ENCODE measurements at places on chromosomes 4 and X.

DNA sequence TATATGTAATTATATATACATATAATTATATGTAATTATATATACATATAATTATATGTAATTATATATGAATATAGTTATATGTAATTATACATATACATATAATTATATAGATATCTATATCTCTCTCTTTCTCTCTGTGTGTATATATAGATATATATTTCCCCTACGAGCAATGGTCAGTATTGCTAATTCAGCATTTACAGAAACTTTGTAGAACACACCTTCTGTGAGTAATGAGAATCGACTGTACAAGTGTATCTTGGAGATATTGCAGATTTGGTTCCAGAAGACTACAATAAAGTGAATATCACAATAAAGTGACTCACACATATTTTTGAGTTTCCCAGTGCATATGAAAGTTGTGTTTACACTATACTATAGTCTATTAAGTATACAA is 33.7 kb downstream of the GALNTL6 start:
- no peak for DNase-seq

- no peak for DNase-seq
Measured at GRCh38 chr4:57303012-57303751, 193.0 kb upstream of the IGFBP7 start.

DNA sequence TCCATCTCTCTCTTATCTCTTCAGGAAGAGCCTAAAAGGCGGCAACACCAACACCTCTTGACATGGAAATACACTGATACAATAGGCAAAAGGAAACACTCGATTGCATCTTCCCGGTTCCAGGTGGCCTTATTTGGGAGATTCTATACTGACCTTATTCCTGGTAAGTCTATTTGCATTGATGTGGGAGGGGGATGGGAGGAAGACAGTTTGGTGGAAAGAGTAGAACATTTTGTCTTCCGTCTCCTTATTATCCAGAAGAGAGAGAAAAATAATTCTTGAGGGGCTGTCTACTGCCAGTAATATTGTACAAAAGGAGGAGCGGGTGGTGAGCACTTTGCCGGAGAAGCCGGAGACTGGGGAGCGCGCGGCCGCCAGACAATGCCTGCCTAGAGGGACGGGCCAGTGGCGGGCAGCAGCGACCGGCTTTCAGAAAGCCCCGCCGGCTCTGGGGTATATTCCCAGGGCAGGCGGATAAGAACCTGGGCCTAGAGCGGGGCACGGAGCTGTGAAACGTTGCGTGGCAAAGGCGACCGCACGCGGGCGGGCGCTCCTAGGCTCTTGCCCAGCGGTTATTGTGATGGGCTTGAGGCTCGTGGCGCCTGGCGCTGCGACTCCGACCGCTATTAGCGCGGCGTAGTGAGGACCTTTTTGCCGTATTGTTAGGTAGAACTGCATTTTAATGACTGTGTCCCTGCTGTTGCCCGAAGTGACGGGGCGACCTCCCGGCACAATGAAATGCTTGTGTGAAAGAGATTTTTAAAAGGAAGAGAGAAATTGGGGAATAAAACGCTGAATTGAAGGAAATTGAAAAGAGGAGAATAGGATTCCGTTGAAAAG is 518 bp downstream of the PRDM8 start:
- DNase-seq = no peak

DNA sequence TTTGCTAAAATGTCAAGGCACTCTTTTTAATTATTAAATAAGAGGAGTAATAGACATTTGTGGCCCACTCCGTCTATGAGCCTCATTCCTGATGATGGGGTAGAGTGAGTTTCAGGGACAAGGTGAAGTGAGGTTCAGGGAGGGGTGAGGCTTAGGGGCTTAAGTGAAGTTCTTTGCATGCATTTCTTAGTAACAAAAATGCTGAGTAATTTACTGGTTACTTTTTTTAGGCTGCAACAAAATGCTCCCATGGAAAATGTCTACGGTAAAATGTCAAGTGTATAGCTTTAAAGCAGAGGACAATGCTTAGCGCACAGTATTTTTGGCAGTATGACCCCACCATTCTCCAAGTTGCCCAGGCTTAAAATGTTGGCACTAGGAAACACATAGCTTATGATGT is 2.0 kb upstream of the USO1 start:
- DNase-seq = no peak

- DNase-seq = no peak
Measured at GRCh38 chr4:106208481-106209460, 107.2 kb downstream of the TBCK start.

DNA sequence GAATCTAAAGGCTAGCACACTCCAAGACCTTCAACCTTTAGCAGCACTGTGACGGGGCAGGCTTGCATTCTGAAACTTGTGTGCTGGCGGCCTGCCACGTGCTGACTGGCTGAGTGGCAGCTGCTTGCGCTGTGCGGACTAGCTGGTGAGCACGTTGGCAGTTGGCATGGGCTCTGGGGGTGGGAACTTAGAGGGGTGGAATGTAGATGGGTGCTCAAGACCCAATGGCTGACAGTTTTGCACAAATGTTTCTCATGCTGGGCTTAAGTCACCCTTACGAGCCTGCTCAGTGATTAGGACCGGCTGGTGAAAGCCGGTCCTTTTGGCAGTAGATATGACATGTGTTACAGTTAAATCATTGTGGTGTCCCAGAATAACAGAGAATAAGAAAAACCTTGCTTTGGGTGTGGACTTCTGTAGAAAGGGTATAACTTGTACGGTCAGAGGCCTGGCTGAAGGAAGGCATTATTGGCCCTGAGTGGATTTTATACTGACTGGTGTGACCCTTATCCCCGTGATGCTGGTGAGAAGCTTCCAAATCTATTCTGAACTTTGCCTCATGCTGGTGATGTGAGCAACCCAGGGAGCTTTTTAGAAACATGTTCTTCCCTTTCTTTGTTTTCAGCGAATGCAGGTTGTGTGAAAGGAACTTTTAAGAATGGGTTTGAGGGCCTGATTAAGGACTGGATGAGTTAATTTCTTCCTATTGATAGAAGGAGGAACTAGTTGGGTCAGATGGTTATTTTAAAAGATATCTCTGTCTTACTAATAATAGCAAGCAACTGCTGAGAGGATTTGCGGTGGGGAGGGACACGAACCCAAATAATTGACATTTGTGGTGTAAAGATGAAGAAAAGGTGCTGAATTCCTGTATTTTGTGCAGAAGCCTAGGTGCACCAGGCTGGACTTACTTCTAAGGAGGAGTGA is 107.4 kb upstream of the SLC4A4 start:
- no peak for DNase-seq

GRCh38 chr4:151302432-151302831 is 23.0 kb downstream of the SH3D19 start:
- no peak for DNase-seq

GRCh38 chr4:96602661-96603060 is 762.8 kb downstream of the PDHA2 start:
- no peak for DNase-seq

DNA sequence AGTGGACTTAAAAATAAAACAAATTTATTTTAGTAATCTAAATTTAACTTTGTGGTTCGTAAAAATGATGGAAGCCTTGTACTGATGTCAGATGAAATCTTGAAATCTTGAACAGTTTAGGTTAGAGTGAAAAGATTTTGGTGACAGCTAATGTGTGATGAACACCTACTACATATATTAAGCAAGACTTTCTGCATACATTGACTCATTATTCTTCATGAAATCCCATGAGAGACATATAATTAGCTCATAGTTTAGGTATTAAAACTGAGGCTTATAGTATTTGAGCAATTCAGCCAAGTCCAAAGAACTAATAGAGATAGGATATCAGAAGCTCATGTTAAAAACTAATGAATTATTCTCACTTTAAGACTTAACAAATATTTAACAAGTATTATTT is 66.9 kb upstream of the PCDH7 start:
- DNase-seq = no peak

DNA sequence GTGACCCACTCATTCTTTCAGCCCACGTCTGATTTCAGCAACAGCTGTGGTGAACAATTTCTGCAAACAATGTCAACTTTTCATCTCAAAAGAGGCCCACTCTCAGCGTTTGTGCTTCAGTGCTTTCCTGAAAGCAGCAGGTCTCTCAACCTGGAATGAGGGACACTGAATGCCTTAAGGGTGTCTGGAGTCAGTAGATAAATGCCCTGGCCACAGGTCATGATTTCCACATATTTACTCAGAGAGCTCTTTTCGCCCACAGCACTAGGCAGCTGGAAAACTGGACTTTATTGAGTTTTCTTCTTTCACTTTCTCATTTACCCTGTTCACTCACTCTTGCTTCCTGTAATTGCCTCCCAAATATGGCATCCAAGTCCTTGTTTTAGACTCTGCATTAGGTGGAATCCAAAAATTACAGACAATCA is 52.8 kb downstream of the NPFFR2 start:
- DNase-seq = no peak

- DNase-seq = no peak
Measured at GRCh38 chr4:12723849-12724447, 760.2 kb downstream of the RAB28 start.

GRCh38 chr4:17310269-17310652 is 201.6 kb downstream of the QDPR start:
- no peak for DNase-seq

DNA sequence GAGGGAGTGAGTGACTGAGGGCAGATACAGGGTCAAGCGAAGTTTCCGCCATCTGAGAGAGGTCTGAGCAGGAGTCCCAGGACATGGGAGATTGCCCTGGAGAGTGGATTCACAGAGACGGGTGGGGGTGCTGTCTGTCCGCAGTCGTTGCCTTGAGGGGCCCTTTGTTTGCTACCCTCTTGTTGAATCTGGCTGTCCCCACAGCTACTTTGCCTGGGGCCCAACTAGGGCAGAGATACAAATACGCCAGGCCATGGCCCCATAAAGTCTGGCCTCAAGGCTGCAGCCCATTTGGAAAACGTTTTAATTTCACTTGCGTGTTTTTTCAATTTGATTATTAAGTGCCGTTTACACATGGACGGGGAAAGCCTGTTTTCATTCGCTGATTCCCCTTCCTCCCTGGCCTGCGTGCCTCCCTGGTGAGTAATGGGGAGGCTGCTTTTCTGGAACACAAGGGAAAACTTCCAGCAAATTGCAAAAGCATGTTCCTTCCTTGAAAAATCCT is 134.4 kb downstream of the SMIM20 start:
- peak; percentile 76 for DNase-seq

DNA sequence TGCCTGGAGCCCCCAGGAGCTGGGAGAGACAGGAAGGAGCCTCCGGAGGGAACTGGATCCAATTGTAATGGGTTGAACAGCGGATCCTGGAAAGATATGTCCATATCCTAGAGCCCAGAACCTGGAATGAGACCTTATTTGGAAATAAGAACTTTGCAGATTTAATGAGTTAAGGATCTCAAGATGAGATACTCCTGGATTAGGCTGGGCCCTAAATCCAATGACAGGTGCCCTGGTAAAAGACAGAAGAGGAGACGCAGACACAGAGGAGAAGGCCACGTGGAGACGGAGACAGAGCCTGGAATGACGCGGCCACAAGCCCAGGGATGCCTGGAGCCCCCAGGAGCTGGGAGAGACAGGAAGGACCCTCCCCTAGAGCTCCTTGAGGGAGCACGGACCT is 34.1 kb downstream of the P2RY8 start:
- DNase-seq = no peak

- DNase-seq = no peak
Measured at GRCh38 chr4:82247171-82247570, 126.6 kb downstream of the HNRNPD start.

DNA sequence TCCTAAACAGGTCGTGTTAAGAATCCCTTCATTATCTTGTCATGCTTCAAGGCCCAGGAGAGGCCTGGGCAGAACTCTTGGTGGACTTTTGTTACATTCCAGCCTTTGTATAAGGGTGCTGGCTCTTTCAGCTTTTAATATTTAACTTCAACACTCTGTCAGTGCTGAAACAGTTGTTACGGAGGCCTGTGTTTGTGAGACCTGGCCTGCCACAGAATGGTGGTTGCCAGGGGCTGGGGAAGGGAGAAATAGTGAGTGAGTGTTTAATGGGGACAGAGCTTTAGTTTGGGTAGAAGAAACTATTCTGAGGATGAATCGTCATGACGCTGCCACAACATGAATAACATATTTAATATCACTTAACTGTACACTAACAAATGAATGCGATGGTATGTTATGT is 1027.6 kb upstream of the PRKX start:
- DNase-seq = no peak

DNA sequence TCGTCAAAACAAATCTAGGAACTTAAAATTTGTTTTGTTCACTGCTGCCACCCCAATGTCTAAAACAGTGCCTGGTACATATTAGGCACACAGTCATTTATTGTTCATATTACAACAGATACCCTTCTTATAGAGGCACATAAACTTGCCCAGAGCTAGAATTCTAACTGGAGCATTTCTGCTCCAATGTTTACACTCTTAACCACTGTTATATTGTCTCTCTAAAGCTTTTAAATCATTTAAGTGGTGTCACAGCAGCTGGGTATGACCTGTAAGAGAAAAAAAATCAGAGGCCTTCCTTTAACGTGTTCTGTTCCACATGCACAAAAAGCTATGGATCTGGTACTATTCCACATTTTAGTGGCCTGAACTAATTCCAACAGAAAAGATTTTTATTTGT is 3.0 kb downstream of the UBE2D3 start:
- DNase-seq = no peak

DNA sequence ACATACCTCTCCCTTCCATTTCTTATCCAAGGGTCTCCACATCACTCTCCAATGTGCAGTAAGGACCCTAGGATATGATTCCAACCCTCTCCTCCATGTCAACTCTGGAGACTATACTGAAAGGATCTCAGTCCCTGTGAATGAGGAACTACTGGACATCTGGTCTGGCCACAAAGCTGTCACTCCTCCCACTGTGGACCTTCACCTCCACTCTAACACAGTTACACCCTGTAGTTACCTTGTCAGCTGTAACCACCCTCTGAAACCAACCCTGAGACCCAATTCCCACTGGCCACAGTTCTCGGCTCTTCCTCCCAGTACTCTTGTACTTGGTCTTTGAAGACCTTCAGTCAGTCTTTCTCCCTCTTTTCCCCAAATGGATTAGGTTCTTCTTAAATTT is 2.9 kb downstream of the TMEM128 start:
- DNase-seq = no peak

GRCh38 chrX:80648023-80648422 is 161.7 kb downstream of the BRWD3 start:
- no peak for DNase-seq

DNA sequence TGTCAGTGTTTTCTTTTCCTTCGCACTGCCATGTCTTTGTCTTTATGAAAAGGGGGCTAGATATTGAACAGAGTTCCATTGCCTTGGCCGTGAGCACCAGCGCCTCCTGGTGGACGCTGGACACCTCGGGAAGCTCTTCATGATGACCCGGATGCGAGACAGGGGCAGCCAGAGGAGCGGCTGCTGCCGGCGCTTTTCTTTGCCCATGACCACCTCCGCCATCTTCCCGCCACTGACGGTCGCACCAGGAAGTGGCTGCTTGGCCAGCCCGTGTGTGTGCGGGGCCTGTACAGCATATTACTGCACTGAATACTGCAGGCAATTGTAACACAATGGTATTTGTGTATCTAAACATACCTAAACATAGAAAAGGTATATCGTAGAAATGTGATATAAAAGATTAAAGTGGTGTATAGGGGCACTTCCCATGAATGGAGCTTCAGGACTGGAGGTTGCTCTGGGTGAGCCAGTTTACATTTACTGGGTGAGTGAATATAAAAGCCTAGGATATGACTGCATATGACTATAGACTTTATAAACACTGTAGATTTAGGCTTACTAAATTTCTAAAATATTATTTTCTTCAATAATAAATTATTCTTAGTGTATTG is 15.8 kb upstream of the GRIA2 start:
- DNase-seq = no peak

- no peak for DNase-seq
Measured at GRCh38 chrX:576904-577560, 53.6 kb upstream of the SHOX start.
